ENCODE measurements at places on chromosomes 3 and 15. TPM values are rescaled to one million over a fixed set of nuclear protein-coding genes. Genes with fewer than 3 reads are reported as not detected.

- DNase-seq: no peak
Measured at GRCh38 chr3:46676601-46677410, 16.7 kb downstream of the ALS2CL start.

The AGBL1 gene
- 0.24 TPM for total RNA-seq

DNA sequence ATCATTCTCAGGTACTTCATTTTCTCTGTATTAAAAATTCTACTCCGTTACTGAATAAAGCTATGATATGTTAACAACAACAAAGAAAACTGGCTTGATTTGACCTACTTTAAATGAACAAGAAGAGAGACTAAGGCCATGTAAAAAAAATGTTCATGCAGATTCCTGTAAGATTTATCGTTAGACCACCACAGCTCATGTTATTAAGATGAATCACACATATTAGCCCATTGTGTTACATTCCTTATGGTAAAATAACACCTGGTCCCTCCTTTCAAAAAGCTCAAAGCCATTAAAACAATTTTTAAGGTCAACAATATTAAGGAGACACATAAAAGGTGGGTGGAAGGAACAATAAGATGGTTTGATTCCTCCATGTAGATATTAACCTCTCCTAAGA is 6.3 kb downstream of the THOC7 start:
- DNase-seq: no peak

The ERICH6 gene
- not detected for total RNA-seq

The CLDN16 gene
- total RNA-seq: not detected

The QTRT2 gene
- 20.3 TPM for total RNA-seq

The MESP2 gene
- 0.45 TPM for total RNA-seq

DNA sequence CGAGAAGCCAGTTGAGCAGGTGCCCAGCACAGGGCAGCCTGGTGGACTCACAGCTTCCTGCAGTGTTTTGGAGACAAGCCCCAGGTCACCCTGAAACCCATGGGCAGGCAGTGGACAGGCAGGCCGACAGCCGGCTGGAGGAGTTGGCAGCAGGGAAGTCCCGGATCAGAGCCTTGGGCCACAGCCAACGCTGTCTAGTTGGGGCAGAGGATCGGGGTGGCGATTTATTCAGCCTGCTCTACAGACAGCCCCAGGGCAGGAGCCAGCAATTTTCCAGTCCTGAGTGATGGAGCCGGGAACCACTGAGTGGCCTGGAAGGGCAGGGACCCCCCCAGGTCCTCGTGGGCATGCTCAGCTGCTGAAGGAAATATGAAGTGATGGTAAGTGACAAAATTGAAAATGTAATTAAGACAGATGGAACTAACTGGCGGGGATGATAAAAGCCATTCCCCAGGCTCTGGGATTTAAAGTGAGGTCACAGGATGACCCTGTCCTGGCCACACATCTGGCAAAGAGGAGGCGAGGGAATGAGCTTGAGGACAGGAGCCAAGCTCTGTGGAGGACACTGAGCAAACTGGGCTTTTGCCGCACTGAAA is 34.4 kb upstream of the TBC1D21 start:
- DNase-seq: no peak

The PRICKLE2 gene
- total RNA-seq: 4.4 TPM

GRCh38 chr3:180909369-180910127 is 2.9 kb upstream of the FXR1 start:
- DNase-seq: no peak

DNA sequence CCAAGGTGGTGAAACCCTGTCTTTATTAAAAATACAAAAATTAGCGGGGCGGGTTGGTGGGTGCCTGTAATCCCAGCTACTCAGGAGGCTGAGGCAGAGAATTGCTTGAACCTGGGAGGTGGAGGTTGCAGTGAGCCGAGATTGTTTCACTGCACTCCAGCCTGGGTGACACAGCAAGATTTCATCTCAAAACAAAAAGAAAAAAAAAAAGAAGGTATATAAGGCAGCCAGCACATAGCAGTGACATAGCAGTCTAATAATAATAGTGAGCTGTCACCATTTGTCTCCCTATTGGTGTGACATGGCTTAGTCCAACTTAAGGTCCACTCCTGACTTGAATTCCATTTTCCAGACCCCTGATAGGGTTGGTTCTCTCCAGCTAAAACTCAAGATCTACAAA is 8.8 kb upstream of the LACTB start:
- DNase-seq: no peak
